H4 (cell line): ENCODE measurements at places on chromosomes 5 and 9. TPM values are rescaled to one million over a fixed set of nuclear protein-coding genes. Genes with fewer than 3 reads are reported as not detected.

DNA sequence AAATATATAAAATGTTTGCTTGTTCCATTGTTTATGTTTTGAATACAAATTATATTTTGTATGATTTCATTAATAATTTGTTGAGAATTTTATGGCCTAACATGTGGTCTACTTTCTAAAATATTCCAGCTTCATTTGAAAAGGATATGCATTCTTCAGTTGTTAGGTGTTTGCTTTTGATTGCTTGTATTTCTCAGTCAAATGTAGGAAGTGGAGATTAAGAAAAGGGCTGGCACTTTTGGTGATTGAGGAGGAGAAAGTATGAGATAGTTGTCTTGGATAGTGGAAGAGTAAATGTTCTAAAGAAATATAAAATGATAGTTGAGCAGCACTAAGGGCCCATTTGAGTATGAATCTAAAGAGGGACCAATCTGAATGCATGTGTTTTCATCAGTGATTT is 23.1 kb downstream of the JAK2 start:
- DNase-seq = no peak

DNA sequence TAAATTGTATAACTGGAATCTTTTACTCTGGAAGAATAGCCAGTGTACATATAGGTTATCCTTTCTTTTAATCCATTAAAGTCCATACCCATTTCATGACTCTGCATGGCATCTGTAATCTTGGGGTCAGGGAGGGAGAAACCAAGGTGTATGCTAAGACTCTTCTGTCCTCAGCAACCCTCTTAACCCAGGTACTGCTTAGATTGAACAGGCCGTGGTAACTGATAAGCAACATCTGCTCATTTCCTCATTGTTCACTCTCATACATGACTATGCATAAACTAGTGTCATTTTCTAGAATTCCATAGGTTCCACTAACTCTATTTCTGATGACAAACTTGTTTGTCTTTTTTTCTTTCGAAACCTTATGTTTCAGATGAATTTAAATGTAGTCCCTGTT is 69.3 kb upstream of the IFNE start:
- DNase-seq = no peak

- no peak for DNase-seq
Observed at GRCh38 chr9:18330401-18331309, 143.3 kb upstream of the ADAMTSL1 start.

Gene LCN1
- total RNA-seq = not detected in 2 replicates

- DNase-seq = peak; percentile 74
Observed at GRCh38 chr9:98263482-98264357, 8.3 kb upstream of the TBC1D2 start.

Gene CARD9
- total RNA-seq = 0.17 and 0.18 TPM in 2 replicates

GRCh38 chr9:98485706-98486105 is 223.0 kb downstream of the GABBR2 start:
- DNase-seq = no peak

- no peak for DNase-seq
Observed at GRCh38 chr5:171838066-171838465, 52.4 kb downstream of the SMIM23 start.

DNA sequence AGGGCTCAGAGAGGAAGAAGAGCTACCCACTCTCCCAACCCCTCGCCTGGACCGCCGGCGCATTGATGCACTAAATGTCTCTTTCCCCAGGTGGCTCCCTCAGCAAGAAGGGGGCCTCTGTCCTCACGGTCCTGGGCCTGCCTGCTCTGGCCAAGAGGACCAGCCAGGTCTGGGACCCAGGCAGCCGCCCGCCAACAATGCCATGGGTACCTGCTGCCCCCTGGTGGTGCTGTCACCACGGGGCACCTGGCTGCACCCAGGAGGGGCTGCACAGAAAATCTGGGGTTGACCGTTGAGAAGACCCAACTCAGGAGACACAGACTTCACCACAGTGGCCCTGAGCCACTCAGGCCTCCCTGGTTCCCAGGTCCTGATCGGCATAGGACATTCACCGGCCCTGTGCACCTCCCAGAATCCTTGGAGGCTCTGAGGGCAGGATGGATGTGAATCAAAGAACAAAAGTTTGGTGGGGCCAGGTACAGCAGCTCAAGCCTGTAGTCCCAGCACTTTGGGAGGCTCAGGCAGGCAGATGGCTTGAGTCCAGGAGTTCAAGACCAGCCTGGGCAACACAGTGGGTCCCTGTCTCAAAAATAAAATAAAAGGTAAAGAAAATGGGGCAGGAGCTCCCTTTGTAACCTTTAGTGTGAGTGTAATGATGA is 2.4 kb upstream of the VAV2 start:
- DNase-seq = peak; percentile 47

DNA sequence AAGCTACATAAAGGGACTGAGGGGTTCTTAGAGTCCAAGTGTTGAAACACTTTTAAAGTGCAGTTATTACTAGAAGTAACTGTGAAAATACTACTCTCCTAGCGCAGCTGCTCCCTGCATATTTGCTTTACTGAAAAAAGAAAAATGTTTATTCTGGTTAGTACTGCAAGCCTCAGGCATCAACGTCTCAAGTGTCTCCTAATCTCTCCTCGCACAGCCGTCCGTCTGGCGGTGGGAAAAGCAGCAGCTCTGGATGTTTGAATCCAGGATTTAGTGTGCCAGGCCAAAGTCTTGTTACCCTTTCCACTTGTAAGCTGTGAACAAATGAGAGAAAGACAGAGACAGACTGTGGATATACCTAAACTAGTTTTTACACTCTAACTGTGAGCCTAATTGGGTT is 31.1 kb downstream of the RORB start:
- peak; percentile 35 for DNase-seq

Gene PCDHB13
- total RNA-seq = 1.2 and 2.0 TPM in 2 replicates
